ENCODE measurements at places on chromosomes 2 and 18.

- peak; percentile 31 for DNase-seq
Observed at GRCh38 chr2:24359129-24360049, 947 bp downstream of the ITSN2 start.

DNA sequence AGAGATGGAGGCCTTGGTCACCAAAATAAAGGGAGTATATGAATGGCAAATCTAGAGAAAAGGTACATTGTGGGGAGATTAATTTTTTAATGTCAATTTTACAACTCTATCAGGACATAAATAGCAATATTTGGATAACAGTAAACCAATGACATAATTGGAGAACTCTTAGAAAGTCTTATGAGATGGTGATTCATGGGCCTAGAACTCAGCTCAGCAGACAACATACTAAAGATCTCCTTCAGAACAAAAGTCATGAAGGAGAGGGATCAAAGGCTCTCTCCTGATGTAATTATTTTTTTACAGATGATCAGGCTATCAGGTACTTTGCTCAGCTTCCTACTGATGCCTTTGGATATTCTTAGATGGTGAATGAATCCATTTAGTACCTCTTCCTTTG lies 90.0 kb downstream of the CRACDL start:
- no peak for DNase-seq

GRCh38 chr2:224555823-224556366 lies 29.3 kb downstream of the CUL3 start:
- no peak for DNase-seq

DNA sequence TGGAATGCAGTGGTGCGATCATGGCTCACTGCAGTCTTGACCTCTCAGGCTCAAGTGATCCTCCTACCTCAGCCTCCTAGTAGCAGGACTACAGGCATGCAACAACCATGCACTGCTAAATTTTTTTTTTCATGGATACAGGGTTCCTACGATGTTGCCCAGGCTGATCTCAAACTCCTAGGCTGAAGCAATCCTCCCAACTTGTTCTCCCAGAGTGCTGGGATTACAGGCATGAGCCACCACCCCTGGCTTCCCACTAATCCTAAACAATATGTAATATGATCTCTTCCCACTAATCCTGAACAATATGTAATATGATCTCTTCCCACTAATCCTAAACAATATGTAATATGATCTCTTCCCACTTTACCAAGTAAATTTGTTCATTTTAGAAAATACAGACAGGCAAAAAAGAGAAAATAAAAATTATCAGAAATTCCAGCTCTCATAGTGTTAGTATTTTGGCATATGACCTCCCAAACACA lies 33.7 kb upstream of the C18orf32 start:
- no peak for DNase-seq

- no peak for DNase-seq
Observed at GRCh38 chr2:239608260-239608659, 207.4 kb upstream of the HDAC4 start.

GRCh38 chr2:185188656-185189055 lies 549.9 kb upstream of the FSIP2 start:
- DNase-seq, result no peak

DNA sequence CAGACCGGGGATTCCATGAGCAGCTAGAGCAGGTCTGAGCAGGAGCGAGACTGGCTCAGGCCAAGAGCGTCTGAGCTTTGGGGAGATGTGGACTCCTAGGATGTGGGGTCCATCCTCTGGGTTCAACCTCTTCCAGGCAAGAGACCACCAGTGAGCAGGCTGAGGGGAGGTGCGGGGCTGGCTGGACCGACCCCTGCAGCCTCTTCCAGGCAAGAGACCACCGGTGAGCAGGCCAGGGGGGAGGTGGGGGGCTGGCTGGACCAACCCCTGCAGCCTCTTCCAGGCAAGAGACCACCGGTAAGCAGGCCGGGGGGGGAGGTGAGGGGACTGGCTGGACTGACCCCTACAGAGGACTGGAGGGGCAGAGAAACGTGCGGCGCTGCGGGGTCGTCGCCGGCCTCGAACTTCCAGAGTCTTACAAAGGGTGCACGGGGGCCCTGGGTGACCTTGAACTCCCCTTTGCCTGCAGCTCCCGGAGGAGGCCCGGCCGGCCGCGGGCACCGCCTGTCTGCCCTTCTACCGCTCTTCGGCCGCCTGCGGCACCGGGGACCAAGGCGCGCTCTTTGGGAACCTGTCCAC lies 63.4 kb downstream of the TPO start:
- no peak for DNase-seq

DNA sequence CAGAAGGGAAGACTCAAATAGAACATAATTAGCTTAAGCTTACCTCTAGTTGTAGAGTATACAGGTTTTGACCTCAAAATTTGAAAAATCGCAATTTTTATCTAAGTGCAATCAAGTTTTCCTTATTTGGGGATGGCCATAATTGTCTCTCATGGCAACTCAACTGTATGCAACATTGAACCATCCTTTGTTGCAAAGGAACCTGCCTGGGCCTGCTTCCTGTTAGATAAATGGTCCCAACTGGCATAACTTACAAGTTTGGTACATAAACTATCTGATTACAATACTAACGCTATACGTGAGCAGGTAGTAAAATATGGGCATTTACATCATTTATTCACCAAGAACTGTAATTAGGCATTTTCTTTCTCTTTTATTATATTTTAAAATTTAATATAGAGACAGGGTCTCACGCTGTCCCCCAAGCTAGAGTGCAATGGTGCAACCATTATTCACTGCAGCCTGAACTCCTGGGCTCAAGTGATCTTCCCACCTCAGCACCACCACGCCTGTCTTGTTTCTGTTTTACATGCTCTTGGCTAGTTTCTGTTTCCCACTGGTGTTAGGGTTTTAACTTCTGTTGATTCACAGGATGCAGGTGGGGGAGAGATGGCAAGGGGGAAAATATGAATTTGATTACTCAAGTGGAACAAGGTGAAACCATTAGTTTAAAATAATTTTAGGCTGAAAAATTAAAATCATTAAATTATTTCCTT lies 55.3 kb upstream of the B3GNT2 start:
- no peak for DNase-seq

GRCh38 chr18:39319141-39319540 lies 1753.5 kb upstream of the CELF4 start:
- no peak for DNase-seq

- DNase-seq, result no peak
Observed at GRCh38 chr2:114684403-114684802, 242.0 kb downstream of the DPP10 start.

DNA sequence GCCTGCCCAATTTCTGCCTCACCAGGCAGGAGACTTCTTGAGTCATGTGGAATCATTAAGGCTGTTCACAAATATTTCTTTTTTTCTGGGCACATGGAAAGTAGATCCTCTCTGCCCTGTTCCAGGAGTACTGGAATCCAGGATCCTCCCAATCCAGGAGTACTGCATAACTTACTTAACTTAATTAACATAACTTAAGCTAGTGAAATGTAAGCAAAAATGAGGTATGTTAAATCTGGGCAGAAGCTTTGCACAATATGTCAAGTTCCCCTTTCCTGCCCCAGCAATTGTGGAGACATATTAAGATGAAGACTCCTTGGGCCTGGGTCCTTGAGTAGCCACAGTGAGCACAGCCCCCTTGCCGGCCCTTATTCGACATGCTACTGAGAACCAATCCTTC lies 3.2 kb downstream of the CD207 start:
- DNase-seq, result no peak

- no peak for DNase-seq
Observed at GRCh38 chr2:100801402-100801801, 18.5 kb upstream of the NPAS2 start.

DNA sequence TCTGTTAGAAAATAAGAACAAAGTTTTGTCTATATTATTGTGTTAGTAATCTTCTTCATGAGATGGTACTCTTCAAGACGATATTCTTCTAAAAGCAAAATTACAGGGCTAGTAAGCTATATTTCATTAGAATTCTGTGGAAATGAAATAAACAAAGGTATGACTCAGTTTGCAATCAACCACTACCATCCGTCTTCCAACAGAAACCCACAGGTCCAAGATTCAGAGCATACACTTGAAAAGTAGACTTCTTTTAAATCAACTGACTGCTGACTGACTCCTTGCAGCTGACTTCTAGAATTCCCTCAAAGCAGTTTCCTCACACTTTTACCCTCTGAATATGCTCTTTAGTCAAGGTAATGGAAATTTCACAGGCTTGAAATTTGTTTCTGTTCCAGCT lies 193.7 kb downstream of the GCA start:
- DNase-seq, result no peak

- DNase-seq, result no peak
Observed at GRCh38 chr2:183474912-183475695, 350.9 kb downstream of the NUP35 start.

- DNase-seq, result no peak
Observed at GRCh38 chr2:217978536-217979150, 24.2 kb downstream of the TNS1 start.

GRCh38 chr2:121205321-121205942 lies 79.6 kb downstream of the TFCP2L1 start:
- no peak for DNase-seq

- DNase-seq, result no peak
Observed at GRCh38 chr2:26077291-26077690, 43.4 kb downstream of the RAB10 start.

GRCh38 chr2:198880986-198881385 lies 576.8 kb downstream of the SATB2 start:
- no peak for DNase-seq

DNA sequence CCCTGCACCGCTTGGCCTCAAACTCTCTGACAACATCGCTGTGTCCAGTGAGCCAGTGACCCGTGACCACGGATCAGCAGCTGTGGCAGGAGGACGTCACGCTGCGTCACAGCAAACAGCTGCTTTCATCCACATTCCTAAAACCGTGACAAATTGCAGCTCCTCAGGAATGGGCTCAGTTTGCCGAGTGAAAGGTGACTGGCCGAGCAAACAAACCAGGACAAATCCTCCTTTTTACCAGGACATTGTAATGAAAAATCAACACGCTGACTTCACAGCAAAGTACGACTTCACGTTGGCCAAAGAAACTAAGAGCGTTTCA lies 57.6 kb downstream of the PXDN start:
- DNase-seq, result no peak

GRCh38 chr18:63617049-63617914 lies 26.8 kb downstream of the SERPINB4 start:
- no peak for DNase-seq

GRCh38 chr18:69538849-69539248 lies 138.2 kb downstream of the DOK6 start:
- DNase-seq, result no peak

Data from stimulated activated naive CD4-positive, alpha-beta T cell treated with Interleukin-2 at 50 U/mL for 16 hours (primary cell).